ENCODE measurements at places on chromosomes 7 and 10. TPM values are rescaled to one million over a fixed set of nuclear protein-coding genes. Genes with fewer than 3 reads are reported as not detected.

OR2AE1 gene
- total RNA-seq, result not detected

CALML5 gene
- not detected for total RNA-seq

HHEX gene
- total RNA-seq, result 0.82 TPM

GBX1 gene
- 0.58 TPM for total RNA-seq

SLC25A40 gene
- 14.8 TPM for total RNA-seq

NUTM2B gene
- total RNA-seq, result 0.56 TPM

CTAGE6 gene
- not detected for total RNA-seq

DNA sequence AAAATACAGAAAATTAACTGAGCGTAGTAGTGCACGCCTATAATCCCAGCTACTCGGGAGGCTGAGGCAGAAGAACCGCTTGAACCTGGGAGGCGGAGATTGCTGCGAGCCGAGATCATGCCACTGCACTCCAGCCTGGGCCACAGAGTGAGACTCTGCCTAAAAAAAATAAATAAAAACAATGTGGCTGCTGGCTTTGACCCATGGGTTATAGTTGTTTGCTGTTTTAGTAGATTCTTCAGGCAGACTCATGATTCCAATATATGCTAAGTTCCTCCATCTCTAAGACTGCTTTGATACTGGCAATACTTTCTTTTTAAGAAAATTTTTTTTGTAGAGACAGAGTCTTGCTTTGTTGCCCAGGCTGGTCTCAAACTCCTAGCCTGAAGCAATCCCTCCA is 8.4 kb downstream of the OLAH start:
- no peak for DNase-seq

DNA sequence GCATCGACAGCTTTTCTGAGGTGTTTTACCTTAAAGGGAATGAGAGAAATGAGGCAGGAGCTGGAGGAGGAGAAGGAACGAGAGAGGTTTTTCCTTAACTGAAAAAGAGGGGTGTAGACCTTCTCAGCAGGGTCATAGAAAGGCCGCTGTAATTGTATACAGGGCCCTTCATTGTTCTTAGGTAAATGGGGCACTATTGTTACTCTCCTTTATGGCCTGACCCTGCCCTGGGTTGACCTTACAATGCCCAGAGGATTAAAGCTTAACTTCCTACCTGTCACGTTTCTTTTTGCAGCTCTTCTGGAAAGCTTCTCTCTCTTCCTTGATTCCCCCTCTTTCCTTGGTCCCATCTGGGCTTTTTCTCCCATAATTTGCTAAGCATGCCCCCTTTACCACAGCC is 13.7 kb upstream of the PDLIM1 start:
- no peak for DNase-seq

DNA sequence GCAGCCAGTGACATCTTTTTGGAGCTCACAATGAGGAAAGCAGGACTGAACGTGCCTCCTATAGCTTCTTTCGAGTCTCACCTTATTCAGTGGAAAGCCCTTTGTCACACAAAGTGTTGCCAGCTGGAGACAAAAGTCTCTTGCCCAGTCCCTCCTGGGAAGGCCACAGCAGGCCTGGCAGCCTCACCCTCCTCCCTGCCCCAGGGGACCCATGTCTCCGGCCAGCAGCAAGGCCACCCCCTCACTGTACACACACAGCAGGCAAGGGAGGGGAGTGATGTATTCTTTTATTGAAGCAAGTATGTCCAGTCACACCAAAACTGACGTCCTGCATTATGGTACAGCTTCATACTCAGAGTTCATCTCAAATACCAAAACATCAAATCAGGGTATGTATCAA is 56.0 kb downstream of the CSGALNACT2 start:
- no peak for DNase-seq

GRCh38 chr7:20424500-20424899 is 93.8 kb downstream of the ITGB8 start:
- DNase-seq, result no peak

GRCh38 chr7:117825132-117825531 is 48.1 kb downstream of the CTTNBP2 start:
- DNase-seq, result no peak

DNA sequence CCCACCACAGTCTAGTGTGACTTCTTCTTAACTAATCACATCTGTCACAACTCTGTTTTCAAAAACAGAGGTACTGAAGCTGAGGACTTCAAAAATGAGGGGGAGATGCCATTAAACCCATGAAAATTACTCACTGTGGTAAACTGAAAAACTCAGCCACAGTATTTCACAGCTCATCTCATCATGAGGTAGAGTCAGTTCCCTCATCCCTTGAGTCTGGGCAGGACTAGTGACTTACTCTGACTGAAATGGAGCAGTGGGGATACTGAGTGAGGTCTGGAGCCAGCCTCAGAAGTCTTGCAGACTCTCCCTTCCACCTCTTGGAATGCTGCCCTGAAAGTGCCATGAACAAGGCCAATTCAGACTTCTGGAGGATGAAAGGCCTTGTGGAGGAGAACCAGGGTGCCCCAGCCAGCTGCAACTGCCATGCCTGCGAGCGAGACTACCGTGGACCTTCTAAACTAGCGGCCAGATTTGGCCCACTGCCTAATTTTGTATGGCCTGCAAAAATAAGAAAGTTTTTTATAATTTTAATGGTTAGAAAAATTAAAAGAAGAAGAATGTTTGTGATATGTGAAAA is 24.7 kb upstream of the ANKRD1 start:
- no peak for DNase-seq

- no peak for DNase-seq
Observed at GRCh38 chr7:50397320-50397970, 52.7 kb downstream of the FIGNL1 start.

GRCh38 chr10:81081887-81082620 is 544.4 kb downstream of the SH2D4B start:
- no peak for DNase-seq

DNA sequence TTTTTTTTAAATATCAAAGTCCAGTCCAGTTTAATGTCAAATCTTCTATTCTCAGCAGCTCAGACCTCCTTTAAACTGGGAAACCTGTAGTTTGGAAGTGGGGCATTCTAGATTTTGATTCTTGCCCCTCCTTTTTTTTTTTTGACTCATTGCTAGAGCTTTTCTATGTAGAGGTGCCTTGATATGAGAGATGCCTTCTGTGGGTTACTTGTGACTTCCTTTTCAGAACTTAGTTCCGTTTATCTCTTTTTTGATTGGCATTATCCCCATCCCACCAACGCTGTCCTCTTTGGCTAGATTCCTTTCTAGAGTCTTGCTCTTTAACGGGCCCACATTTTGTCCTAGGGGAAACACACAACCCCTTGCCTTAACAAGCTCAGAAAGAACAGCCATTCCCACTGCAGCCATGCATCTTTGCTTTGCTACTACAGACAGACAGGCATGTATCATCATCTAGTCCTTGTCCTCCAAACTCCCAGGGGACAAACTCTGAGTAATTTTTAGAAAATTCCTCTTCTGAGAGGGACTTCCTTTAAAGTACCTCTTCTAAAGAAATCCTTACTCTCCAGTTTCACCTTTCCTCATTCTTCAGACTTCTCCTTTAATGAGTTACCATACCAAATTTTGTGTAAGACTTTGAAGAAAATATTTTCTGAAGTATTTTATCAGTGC is 153.6 kb downstream of the PHF14 start:
- DNase-seq, result no peak

DNA sequence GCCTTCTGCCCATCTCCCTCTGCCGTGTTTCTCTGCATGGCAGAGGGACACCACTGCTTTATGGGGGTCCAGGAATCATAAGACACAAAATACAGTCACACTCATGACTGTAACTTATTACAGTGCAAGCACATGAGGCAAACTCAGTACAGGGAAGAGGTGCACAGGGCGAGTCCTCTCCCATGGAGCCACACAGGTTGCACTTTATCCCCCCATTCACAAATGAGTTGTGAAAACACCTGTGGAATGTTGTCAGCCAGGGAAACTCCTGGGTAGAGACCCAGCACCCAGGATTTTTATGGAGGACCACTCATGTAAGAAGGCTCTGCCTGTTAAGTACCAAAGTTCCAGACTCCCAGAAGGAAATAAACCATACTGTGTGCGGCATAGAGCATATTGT is 107.2 kb upstream of the GJD4 start:
- DNase-seq, result no peak

- no peak for DNase-seq
Observed at GRCh38 chr10:86594535-86594934, 59.8 kb upstream of the OPN4 start.

DNA sequence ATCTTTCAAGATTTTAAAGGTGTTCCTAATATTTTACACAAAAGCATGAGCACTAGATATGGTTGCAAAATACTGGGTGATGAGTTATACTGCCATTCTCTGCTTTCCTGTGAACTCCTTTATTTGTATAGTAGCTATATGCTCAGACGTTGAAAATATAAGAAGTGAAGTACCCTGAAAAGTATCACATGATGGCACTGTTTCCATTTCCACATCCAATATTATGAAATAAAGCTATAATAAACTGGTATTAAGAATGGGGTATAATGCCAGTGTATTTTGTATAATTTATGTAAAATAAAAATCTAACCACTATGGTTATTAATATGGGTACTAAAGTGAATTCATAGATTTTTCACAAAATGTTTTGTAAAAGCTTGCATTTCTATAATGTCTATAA is 79.6 kb upstream of the FOXP2 start:
- no peak for DNase-seq

- DNase-seq, result no peak
Observed at GRCh38 chr7:132203021-132203420, 373.2 kb downstream of the PLXNA4 start.

DNA sequence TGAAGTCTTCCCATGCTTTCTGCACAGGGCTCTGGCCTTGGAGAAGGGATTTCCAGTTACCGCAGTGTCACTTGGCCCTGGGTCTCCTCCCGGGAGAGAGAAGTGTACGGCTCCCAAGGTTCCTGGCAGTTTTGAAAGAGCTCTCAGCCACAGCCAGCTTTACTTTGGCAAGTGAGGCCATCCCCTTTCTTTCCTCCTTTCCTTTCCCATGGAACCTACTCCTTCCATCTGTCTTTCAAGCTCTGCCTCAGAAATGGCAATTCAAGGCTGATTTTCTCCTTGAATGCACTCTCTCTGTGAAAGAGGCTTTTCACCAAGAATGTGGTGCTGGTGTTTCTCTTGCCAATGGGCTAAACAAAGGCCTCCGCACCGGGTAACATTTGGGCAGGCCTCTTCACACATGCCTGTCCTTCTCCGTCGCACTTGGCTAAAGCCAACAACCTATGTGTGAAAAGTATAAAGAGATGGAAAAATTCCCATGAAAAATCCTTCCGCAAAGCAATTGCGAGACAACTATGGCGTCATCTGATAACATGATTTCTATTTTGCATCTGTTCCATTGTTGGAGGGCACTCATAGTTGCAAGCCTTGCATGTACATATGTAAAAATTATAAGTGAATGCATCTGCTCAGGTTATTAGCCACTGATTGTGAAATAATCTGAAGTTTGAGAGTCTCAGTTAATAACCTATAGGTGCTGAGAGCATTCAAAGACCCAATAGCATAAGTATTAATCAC is 125.4 kb downstream of the PFKFB3 start:
- peak; percentile 43 for DNase-seq

DNA sequence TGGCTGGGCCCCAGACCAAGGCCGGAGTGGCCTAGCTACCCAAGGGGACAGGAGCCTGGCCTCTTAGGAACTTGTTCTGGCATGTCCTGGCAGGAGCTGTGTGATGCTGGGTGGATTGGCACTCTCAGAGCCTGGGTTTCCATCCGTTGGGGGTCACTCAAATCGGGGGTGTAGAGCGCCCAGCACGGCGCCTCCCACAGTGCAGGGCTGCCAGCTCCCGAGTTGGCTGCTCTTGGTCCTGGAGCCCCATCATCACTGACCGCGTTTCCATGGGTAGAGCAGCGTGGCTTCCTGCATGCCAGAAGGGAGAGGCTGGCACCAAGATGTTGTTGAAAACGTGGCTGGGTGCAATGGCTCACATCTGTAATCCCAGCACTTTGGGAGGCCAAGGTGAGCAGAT is 70.3 kb downstream of the UNCX start:
- no peak for DNase-seq

- DNase-seq, result no peak
Observed at GRCh38 chr10:97690133-97690532, 3.1 kb upstream of the AVPI1 start.

- DNase-seq, result no peak
Observed at GRCh38 chr7:44061645-44062179, 3.7 kb downstream of the PGAM2 start.

- no peak for DNase-seq
Observed at GRCh38 chr10:59684006-59684405, 25.6 kb downstream of the SLC16A9 start.

DNA sequence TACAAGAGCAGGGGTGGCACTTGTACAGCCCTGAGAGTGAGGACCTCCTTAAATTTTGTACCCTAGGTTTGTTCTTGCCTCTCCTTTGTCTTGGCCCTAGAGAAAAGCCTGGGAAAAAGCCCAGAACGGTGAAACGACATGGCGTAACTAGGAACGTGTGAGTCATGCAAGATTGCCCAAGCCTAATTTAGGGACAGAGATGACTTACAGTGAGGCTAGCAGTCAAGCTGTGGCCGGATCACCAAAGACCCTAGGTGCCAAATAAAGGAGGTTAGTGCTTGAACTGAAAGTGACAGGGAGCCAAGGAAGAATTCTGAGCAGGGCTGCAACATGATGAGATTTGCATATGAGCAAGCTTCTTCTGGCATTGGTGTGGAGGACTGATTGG is 25.1 kb downstream of the TBXAS1 start:
- DNase-seq, result peak; percentile 36

GRCh38 chr7:101688183-101688831 is 59.2 kb upstream of the MYL10 start:
- peak; percentile 40 for DNase-seq
